ENCODE measurements at places on chromosomes 5 and 9.
A peak's percentile ranks its signal among the peaks of the same experiment; 100 is the strongest.

GRCh38 chr9:33159777-33160127 is 7.4 kb downstream of the B4GALT1 start:
- DNase-seq, result peak; percentile 39

GRCh38 chr9:33776578-33776977 is 18.8 kb upstream of the PRSS3 start:
- DNase-seq, result no peak

DNA sequence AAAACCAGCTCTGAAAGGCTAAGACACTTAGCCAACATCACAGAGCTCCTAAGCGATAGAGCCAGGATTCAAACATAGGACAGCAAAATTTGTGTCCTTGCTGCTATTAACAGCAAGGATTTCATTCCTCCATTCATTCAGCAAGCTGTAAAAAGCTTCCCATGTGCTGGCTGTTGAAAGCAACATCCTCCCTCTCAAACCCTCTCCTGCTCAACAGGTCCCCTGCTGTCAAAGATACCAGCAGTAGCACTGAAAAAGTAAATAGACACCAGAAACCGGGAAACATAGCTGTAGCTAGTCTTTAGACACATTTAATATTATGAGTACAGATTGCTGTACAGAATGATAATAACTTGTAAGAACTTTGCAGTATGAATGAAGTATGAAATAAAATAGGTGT is 52.6 kb upstream of the ADAMTSL1 start:
- no peak for DNase-seq

- DNase-seq, result no peak
Measured at GRCh38 chr5:77776554-77777206, 541 bp upstream of the TBCA start.

DNA sequence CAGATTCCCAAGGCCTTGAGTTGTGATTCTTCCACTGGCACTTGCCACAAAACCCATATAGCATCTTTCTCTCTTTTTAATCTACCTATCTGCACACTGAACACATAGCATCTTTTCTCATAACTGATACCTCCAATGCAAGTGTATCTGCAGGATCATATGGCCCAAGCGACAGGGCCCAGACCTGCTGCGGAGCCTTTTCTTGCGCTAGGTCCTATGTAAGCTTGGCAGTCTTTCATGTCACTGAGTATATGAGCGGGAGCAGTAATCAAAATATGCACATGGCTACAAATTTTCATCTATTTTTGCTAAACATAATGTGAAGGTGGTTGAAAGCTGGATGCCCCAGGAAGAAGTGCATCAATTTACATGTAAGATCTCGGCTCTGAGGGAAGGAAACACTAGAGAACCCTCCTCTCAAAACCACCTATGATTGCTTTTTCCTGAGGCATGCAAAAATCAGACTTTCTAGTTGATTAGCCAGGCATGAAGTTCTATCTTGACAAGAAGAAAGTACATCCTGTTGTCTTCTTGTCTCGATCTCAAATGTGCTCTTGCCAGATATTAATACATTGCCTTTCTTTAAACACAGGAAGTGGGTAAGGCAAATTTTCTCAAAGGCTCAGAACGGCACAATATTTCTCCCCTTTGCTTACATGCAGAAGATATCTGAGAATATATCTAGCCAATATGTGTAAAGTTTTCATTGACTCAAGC is 26.9 kb upstream of the CEMIP2 start:
- DNase-seq, result no peak

- no peak for DNase-seq
Measured at GRCh38 chr5:126921241-126922091, 108.9 kb downstream of the MARCHF3 start.

DNA sequence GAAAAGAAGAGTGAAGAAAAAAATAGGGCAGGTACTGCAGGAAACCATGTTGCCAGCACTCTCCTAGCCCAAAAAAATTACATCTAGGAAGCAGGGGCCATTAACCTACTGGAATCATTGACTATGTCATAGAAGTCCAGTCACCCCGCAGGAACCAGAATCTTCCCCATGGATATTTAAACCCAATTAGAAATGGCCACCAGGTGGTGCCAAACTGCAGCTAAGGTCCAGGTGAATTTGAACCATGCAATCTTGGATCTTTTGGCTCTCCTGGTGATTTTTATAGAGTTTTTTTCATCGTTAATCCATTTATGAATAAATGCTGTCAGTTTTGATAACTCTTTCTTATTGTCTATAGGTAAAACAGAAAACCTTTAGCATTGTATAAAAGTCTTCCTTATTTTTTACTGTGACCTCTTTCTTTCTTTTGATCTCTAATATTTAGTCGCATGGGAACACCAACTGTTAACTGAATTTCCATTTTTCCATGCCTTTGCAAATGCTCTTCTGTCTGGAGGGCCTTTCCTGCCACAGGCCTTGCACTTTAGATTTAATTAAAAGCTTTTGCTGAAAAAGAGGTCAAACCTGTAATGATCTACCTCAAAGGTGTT is 147.5 kb upstream of the FGF10 start:
- no peak for DNase-seq

- DNase-seq, result no peak
Measured at GRCh38 chr5:17413691-17414090, 84.3 kb upstream of the TAF11L2 start.

DNA sequence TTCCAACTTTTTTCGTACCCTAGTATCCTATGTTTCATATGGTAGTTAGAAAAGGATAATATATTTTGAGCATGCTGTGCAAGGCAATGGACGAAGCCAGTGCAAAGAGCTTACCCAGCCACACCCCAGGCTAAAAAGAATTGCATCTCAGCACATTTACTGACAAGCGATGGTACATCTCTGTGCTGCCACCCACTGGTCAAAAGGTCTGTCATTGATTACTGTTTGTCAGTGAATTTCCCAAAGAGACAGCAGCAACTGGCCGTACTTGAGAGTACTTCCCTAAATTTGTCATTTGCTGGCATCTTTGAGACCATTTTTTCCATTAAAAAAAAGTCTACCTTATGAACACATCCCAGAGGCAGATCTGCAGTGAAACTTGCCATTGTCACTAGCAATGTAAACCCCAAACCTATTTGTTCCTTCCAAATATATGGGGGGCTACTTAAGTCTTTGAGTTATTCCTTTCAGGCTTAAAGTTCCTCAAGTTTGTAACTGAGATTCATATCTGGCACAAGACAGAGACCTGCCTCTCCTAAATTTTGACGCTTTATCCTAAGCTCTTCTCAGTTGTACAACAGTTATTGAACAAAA is 184.3 kb downstream of the CTNND2 start:
- no peak for DNase-seq

DNA sequence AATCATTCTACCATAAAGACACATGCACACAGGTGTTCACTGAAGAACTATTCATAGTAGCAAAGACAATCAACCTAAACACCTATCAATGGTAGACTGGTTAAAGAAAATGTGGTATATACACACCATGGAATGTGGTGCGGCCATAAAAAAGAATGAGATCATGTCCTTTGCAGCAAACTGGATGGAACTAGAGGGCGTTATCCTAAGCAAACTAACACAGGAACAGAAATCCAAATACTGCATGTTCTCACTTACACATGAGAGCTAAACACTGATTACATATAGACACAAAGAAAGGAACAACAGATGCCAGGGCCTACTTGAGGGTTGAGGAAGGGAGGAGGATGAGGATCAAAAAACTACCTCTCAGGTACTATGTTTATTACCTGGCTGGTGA is 103.8 kb downstream of the DRD1 start:
- no peak for DNase-seq

GRCh38 chr9:130232899-130233586 is 32.5 kb upstream of the HMCN2 start:
- DNase-seq, result no peak

DNA sequence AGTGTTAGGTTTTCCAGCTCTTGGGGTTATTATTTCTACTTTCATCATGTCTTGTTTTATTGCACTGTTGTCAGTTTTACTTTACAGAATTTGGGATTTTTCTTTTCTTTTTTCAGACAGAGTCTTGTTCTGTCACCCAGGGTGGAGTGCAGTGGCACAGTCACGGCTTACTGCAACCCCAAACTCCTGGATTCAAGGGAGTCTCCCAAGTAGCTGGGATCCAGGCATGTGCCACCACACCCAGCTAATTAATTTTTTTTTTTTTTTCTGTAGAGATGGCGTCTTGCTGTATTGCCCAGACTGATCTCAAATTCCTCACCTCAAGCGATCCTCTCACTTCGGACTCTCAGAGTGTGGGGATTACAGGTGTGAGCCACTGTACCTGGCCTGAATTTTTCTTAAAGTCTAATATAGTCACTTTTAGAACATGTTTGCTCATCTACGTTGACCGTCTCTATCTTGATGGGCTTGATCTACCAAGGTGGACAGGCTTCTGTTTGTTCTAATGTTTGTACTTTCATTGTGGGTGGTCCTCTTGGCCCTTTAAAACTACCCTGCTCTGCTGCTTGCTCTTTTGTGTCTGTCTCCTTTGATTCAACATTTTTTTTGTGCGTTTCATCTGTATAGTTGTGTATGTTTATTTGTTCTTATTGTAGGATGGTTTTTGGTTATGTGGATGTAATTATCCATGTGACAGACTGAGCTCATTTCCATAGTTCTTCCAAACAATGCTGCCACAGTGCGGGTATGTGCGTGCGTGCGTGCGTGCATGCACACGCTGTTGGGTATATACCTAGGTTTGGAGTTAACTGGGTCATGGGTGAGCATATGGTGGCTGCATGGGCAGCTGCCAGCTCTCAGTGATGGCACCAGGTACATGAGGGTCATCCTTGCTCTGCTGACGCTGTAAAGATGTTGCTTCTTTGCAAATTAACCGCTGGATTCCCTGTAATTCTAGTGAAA is 18.1 kb downstream of the PRRC2B start:
- no peak for DNase-seq

DNA sequence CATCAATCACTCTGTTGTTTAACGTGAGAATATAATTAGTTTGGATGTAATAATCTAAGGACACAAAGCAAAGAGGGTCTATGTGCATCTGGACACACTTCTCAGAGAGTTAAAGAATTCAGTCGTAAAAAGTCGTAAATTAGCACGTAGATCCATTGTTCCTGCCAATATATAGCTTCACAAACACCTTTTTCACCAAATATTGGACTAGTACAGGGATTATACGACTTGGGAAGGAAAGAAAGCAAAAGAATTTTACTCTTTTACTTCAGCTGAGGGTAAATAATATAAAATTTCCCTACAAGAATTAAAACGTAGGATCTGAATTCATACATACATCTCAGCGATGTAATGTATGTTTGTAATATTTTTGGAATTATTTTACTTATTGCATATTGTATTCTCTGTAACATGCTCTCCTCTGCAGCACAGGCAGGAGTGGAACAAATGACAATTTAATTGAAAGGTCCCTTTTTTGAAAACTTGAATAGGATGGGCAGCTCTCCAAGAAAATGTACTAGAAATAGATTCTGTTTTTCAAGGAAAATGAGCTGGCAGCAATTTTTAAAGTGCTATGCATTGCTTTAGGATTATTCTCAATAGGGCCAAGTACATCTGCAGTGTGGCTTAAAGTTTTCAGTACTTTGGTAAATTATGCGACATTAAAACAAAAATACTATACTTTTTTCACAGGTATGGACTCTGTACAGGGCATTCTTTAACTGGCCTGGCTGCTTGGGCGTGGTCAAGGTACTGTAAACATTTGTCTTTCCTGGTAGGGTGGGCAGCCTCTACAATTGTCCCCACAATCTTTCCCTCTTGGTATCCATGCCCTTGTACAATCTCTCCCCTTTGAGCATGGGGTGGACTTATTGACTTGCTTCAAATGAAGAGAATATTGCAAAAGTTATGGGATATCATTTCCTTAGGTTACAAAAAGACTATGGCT is 39.7 kb upstream of the HSD17B4 start:
- no peak for DNase-seq

- DNase-seq, result no peak
Measured at GRCh38 chr9:78213712-78214111, 22.2 kb upstream of the CEP78 start.

Data from SIG-M5 (cell line).